ENCODE measurements at places on chromosomes 12 and 14.

- DNase-seq: no peak
These were observed 388.7 kb upstream of the TBX3 start for GRCh38 chr12:115072712-115073111.

DNA sequence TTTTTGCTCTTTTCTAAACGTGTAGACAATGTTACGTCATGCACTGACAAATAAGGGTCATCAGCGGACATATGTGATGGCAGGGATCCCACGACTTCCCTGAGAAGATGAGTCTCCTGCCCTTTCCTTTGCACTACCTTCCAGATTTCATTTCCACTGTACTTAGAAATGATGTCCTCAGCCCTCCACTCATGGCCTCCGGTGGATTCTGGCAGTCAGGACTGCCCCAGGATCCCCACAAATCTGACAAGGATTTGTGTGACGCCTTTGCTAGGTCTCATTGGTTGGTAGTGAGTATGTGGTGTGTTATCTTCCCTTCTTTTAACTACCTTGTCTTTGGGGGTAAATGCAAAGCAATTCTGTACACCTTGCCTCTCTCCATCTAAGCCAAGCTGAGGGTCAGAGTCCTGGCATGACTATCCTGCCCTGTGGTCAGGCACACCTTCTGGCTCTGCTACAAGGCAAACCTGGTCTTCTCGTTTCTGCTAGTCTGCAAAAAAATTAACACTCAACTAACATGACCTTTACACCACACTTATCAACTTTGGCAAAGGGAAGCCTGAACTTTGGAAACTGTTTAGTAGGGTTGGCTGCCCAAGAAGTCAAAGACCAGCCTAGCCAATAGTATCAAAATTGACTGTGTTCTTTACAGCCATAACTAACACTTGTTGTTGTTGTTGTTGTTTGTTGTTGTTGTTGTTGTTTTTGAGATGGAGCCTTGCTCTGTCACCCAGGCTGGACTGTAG, 17.3 kb upstream of the DHRS4 start:
- no peak for DNase-seq

DNA sequence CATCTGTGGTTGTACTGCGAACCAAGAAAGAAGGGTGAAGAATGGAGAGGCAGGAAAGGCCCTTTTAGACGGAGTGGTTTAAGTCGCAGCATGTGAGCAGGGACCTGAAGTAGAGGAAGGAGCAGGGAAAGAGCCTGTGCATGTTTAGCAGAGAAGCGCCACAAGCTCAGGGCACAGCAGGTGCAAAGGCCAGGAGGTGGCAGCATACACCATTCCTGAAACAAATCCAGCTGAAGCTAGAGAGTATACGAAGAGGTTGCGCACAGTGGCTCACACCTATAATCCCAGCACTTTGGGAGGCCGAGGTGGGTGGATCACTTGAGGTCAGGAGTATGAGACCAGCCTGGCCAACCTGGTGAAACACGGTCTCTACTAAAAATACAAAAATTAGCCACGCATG, 49.9 kb downstream of the HELB start:
- DNase-seq: peak; percentile 32

DNA sequence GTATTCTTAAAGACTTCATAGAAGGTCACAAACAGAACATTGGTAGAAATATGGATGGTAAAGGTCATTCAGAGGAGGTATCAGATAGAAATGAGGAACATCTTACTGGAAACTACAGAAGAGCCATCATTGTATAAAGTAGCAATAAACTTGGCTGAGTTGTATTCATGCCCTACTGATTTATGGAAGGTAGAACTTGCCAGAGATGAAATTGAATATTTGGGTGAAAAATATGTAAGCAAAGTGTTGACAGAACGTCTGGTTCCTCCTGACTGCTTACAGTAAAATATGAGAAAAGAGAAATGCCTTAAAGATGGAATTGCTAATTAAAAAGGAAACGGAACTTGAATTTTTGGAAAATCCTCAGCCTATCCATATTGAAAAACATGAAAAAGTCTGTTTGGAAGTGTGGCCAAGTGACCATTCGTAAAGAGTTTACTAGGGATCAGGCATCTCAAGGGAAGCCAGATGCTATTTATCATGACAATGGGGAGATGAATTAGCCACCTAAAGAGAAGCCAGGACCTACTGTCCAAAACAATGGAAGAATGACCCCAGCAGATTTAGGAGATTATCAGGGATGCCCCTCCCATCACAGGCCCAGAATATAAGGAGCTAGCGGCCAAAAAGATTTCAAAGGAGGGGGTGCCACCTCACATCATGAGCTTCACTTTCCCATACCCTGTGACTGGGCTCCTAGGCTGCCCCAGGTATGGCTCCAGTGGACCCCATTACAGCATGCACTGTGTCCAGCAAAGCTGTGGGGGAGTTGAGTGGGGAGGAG, 189.3 kb downstream of the ITPR2 start:
- DNase-seq: no peak

DNA sequence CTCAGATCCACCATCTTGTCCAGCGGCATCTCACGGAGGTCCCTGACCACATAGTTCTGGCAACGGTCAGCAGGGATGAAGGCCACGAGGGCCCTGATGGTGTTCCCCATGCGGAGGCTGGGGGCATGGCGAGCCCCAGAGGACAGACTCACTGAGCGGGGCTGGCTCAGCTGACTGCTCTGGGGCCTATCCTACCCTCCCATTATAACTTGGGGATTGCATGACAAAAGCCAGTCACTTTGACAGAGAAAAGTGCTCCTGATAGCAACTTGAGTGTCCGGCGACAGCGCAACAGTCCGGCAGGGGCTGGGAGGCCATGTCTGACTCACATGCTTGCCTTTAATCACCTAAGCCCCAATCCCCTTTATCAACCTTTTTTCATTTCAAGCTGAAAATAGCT, at the start of gene LRRC10:
Gene LRRC10, minus strand, starts transcription at position 179 of the 400 bp plus-strand sequence. Its CDS starts 69 bp downstream, at position 110.
- no peak for DNase-seq

- no peak for DNase-seq
These were observed 484.8 kb downstream of the EGLN3 start for GRCh38 chr14:33465846-33466700.

DNA sequence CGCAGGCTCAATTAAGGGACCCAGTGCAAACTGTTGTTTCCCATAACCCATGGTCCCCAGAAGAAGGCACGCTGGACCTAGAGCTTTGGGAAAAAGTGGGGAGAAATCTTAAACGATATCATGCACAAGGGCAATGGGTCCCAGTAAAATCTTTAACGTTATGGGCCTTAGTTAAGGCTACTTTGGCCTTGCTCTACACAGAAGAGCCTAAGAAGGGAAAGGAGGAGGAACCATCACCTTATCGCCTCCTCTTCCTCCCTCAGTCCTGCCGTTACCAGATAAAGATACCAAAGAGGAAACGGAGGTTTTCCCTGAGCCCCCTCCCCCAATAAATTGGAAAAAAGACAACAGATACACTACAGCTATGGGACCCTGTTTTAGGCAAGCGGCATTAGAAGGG, 116.9 kb downstream of the PPHLN1 start:
- no peak for DNase-seq

DNA sequence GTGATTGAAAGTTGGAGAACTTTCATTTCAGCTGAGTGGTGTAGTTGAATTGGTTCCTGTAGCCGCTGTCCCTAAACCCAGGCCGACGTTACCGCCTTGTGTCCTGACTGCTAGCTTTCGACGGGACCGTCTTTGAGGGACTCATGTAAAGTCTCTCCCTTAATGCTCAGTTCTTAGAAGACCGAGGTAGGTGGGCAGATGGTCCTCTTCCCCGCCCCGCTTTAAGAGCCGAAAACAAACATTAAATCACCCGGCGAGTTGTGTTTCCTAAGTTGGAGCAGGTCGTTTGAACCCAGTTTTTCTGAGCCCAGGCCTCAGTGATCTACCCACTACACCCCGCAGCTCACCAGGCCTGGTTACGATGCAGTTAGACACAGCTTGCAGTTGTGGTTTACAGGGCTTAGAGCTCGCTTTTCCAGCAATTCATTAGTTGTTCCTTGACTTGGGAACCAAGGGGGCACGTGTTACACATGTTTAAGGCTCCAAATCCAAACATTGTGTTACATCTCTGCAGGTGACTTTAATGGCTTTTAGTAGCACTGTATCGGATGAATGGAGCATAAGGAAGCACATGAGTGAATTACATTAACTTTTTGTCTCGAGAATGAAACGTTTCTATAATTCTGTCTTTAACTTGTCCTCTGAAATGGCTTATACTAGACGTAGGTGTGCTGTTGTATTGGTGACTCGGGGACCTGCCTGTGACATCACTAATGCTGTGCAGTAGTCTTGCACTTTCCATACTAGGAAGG, 790 bp downstream of the NEDD1 start:
- DNase-seq: peak; percentile 66

DNA sequence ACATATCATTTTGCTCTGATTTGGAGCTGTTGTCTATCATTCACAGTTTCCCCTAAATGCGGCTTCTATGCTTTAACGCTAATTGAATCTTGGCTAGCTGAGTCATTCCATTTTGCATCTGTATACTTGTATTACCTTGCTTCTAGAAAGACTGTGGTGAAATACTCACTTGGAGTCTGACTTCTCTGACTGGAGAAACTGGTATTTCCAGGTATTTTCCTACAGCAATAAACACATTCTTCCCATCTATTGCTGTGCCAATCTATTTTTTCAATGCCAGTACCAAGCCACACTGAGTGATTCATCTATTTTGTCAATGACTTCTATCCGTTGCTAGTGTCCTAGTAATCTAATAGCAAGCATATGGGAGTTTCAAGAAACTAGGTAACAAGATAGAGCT, 76.0 kb upstream of the ST8SIA1 start:
- DNase-seq: no peak

GRCh38 chr12:8696442-8697090, 1.2 kb upstream of the RIMKLB start:
- DNase-seq: peak; percentile 33

DNA sequence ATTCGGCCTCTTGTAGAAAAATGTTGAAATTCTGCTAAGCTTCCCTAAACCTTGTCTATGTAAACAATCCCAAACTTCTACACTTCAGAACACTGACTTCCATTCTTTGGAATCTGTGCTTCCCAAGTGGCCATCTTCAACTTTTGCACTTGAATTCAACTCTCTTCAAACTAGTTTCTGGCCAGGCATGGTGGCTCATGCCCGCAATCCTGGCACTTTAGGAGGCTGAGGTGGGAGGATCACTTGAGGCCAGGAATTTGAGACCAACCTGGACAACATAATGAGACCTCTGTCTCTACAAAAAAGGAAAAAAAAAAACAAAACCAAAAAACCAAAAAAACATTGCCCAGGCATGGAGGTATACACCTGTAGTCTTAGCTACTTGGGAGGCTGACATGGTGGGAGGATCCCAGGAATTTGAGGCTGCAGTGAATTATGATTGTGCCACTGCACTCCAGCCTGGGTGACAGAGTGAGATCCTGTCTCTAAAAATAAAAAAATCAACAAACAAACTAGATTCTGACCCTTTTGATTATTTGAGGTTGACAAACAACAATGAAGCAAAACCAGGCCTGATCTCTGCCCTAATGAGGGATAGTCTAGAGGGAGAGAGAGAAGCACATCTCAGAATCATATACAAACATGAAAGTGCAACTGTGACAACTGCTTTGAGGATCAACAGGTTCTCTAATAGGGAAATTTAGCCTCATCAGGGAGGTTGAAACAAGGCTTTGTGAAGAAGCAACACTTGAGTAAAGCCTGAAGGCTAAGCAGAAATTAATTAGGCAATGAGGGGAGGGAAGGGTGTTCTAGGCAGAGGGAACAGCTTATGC, 11.6 kb upstream of the C12orf75 start:
- DNase-seq: no peak

- peak; percentile 81 for DNase-seq
These were observed 3.0 kb downstream of the LTBP2 start for GRCh38 chr14:74608959-74609611.

DNA sequence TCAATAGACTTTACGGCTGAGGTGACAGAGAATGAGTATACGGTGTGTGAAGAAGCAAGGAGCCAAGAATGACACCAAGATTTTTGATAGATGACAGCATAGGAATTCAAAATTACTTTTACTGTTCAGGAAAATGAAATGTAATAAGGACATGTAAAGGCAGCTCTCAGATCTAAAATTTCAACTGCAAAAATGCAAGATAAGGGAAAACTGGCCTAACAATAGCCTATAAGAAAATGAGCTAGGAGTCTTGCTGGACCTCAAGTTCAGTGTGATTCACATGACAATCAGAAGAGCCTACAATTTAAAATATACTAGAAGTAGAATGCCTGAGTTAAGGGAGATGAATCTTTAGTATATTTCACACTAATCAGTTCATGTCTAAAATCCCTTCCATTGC, 102.0 kb downstream of the RPS29 start:
- no peak for DNase-seq

GRCh38 chr14:36085861-36086260, 90.7 kb downstream of the PTCSC3 start:
- DNase-seq: no peak

- no peak for DNase-seq
These were observed 1.2 kb upstream of the INHBC start for GRCh38 chr12:57433370-57433769.

GRCh38 chr14:84671776-84672175, 858.2 kb upstream of the FLRT2 start:
- DNase-seq: no peak

- DNase-seq: no peak
These were observed 612 bp downstream of the WBP11 start for GRCh38 chr12:14802721-14803010.

- DNase-seq: no peak
These were observed 4.1 kb upstream of the PRIMA1 start for GRCh38 chr14:93792391-93792790.

DNA sequence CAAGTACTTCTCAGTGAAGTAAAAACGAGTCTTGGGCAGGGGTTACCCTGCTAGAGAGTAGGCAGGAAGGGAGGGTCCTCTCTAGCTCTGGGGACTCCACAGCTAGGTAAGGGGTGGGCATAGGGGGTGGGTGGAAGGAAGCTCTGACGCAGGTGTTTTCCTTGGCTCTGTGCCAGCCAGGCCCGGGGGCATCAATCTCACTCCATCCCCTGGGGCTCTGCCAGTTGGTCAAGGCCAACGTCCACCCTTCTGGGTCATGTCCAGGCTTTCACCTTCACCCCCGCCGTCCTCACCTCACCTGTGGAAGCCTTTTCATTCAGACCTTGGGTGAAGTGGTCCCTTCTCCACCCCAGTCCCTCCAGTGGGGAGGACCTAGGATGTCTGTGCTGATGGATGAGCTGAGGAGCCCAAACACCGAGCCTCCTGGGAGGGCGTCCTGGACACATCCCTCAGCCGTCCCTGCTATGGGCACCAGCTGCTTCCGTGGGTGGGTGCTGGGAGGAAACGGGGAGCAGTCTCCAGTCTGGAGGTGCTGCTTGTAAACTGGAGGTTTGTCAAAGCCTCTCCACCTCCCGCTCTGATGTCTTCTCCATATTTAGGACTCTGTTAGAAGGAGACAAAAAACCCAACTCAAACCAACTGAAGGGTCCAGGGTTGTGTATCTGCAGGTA, 71.5 kb upstream of the SFSWAP start:
- DNase-seq: no peak
